SW480 (cell line): ENCODE measurements at places on chromosomes 5 and 9.

- DNase-seq: no peak
These were observed 634.4 kb upstream of the C9orf72 start for GRCh38 chr9:28207657-28208056.

DNA sequence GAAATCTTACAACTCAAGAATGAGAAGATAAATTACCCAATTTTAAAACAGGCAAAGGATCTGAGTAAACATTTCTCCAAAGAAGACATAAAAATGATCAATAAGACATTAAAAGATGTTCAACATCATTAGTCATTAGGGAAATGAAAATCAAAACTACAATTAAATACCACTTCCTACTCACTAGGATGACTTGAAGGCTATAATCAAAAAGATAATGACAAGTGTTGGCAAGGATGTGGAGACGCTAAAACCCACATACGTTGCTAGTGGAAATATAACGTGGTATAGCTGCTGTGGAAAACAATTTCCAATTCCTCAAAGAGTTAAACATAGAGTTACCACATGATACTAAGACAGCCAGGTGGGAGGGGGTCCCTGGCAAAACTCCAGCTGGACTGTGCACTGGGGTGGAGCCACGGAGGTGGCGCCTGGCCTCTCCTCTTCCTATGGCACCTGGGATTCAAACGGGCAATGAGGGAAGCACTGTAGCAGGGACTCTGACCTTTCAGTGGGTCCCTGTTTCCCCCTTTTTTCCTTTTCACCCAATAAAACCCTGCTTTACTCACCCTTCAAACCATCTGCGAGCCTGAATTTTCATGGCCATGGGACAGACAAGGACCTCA is 5.9 kb downstream of the ARSB start:
- no peak for DNase-seq

DNA sequence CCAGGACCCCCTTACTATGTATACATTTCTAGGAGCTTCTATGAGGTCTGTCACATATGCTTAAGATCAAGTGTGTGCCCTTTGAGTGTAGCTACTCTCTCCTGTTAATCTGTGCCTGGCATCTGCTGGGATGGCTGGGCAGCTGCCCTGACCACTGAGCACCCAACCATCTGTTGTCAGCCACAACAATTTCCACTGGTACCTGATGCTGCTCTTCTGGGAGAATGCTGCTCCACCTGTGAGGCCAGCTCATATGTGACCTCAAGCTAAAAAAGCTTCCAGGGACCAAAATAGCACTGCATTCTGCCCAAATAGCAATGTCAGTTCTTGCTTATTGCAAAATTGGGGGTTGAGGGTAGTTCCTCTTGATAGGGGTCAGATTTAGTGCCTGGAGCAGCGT is 595.6 kb downstream of the RAB3C start:
- DNase-seq: no peak

- DNase-seq: no peak
These were observed 172.3 kb upstream of the MVB12B start for GRCh38 chr9:126154182-126154827.
